Keratinocyte (primary cell): ENCODE measurements at places on chromosomes 3 and 15. TPM values are rescaled to one million over a fixed set of nuclear protein-coding genes. Genes with fewer than 3 reads are reported as not detected.
A peak's percentile ranks its signal among the peaks of the same experiment; 100 is the strongest.

- H3K4me1 ChIP-seq = peaks cover 10% of the 10 kb centered on the region
- H3K27me3 ChIP-seq = peaks cover 2% of the 10 kb centered on the region
- DNase-seq = no peak
- no peak overlapping the region for H3K27ac ChIP-seq
- no peak overlapping the region for H3K4me3 ChIP-seq
- no peaks in the 10 kb centered on the region for H3K36me3 ChIP-seq
Measured at GRCh38 chr15:67037694-67038093, 27.7 kb upstream of the SMAD3 start.

DNA sequence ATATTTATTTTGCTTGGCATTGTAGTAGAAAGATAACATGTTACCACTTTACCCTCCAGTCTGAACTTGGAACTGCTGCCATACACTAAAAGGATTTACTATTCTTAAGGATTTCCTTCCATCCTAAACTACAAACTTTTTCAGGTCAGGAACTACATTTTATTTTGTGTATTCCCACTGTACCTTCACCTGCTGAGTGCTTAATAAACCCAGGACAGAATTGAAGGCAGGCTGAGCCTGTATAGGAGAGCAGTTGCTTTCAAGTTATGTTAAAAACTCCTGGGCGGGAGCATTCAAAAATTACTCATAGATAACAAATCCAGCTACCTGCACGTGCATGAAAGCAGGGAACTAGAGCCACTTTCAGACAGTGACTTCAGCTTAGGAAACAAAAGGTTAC is 58.3 kb downstream of the CACNA1D start:
- H3K4me3 ChIP-seq = no peak overlapping the region
- DNase-seq = no peak
- H3K27ac ChIP-seq = no peak overlapping the region
- H3K27me3 ChIP-seq = no peaks in the 10 kb centered on the region
- no peaks in the 10 kb centered on the region for H3K36me3 ChIP-seq
- H3K4me1 ChIP-seq = no peaks in the 10 kb centered on the region

GRCh38 chr3:23277688-23278087 is 74.6 kb downstream of the UBE2E2 start:
- no peaks in the 10 kb centered on the region for H3K4me1 ChIP-seq
- H3K27me3 ChIP-seq = no peaks in the 10 kb centered on the region
- no peak for DNase-seq
- no peak overlapping the region for H3K4me3 ChIP-seq

GPR62 gene
- polyA plus RNA-seq = not detected in 3 replicates

DNA sequence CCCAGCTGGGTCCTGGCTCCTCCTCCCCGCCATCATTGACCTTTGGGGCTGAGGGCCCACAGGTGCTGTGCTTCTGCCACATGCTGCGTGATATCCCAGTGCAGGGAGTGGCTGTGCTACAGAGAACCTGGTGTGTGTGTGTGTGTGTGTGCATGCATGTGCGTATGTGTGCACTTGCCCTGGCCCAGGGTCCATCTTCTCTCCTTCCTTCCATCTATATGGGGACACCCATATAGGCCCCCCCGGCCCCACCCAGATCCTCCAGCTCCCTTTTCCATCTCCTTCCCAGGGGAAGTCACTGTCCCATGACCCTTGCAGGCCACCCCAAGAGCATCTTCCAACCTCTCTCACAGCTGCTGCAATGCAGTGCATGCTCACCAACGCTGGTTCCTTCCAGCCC is 12.6 kb downstream of the RASGRF1 start:
- H3K27ac ChIP-seq = no peak overlapping the region
- H3K27me3 ChIP-seq = peaks cover 2% of the 10 kb centered on the region
- no peaks in the 10 kb centered on the region for H3K36me3 ChIP-seq
- no peaks in the 10 kb centered on the region for H3K4me1 ChIP-seq

DNA sequence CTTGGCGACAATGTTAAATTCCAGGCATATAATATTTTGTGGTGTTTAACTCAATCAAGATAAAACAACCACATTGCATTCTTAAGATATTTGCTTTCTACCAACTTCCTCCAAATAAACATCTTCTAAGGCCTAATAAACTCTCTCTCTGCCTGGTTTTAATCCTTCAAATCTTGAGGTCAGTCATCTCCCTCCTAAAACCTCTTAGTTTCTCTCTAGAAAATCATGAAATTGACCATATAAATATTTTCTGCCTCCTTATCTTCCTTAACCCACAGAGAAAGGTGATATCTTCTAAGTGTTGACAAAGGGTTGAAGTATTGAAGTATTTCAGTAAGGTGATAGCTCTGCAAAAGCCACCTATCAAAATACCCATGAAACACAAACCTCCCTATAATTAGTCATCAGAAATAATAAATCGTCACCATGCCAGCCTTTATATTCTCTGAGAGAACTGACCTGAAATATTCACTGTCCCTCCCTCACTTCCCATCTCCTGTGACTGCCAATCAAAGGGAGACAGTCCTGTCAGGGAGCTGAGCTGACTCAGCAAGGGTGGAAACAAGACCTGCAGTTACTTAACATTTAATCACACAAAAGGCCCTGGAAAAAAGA is 1261.1 kb downstream of the ROBO1 start:
- no peak overlapping the region for H3K4me3 ChIP-seq
- H3K36me3 ChIP-seq = no peaks in the 10 kb centered on the region
- H3K4me1 ChIP-seq = peaks cover 8% of the 10 kb centered on the region
- DNase-seq = no peak
- H3K27me3 ChIP-seq = no peaks in the 10 kb centered on the region

EIF3J gene
- 51.5 to 99.4 TPM (median 64.4 TPM) in 3 replicates for polyA plus RNA-seq

DNA sequence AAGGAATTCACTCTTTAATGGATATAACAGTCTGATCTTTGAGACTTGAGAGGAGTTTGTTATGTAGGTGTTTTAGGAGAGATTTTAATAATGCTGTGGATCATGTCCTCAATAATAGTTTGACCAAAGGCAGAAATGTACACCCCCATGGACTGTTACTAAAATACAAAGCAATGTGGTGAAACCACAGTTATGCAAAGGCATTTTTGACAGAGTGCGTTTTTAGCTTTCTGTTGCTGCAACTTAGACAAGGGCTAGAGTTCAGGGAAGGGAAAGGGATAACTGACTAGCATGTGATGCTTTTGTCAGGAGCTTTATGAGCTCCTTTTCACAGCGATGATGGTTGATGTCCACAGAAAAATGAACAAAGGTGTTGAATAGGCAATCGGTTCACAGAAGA is 3.6 kb upstream of the STARD5 start:
- no peaks in the 10 kb centered on the region for H3K27me3 ChIP-seq
- no peaks in the 10 kb centered on the region for H3K36me3 ChIP-seq
- peaks cover 5% of the 10 kb centered on the region for H3K4me1 ChIP-seq
- no peak overlapping the region for H3K27ac ChIP-seq

GRCh38 chr15:99467853-99468464 is 97.8 kb upstream of the MEF2A start:
- no peak for DNase-seq
- H3K27ac ChIP-seq = no peak overlapping the region

GABRA5 gene
- 0.03 TPM in 1 of 3 replicates, not detected in the others for polyA plus RNA-seq

- no peaks in the 10 kb centered on the region for H3K27me3 ChIP-seq
- H3K4me3 ChIP-seq = peak overlapping the region; percentile 16
- no peaks in the 10 kb centered on the region for H3K36me3 ChIP-seq
- H3K27ac ChIP-seq = peak overlapping the region; percentile 95
Measured at GRCh38 chr15:52093539-52094510, 18.8 kb downstream of the BCL2L10 start.

DNA sequence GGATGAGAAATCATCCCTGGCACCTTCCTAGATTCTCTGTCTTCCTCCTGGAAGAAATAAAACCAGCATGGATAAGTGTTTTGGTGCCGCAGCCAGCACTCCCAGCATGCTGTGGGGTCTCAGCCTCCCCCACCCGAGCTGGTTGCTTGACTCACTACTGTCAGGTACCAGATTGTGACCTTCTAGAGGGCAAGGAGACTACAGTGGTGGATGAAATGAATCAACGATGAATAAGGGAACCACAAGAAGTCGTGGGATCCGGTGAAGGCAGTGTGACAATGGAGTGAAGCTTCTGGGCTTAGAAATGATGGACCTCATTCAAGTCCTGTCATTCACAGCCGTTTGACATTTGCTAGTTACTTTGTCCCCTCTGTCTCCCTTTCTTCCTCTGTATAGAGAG is 50.2 kb upstream of the SLCO3A1 start:
- DNase-seq = no peak
- H3K27ac ChIP-seq = no peak overlapping the region
- H3K4me1 ChIP-seq = no peaks in the 10 kb centered on the region
- H3K4me3 ChIP-seq = no peak overlapping the region
- peaks cover 2% of the 10 kb centered on the region for H3K27me3 ChIP-seq
- H3K36me3 ChIP-seq = no peaks in the 10 kb centered on the region

NPAP1 gene
- not detected in 3 replicates for polyA plus RNA-seq

GRCh38 chr3:159252772-159253384 is 451.0 kb downstream of the MFSD1 start:
- DNase-seq = peak; percentile 19
- H3K4me1 ChIP-seq = no peaks in the 10 kb centered on the region
- no peak overlapping the region for H3K4me3 ChIP-seq
